ENCODE measurements at places on chromosomes 2 and 18. TPM values are rescaled to one million over a fixed set of nuclear protein-coding genes. Genes with fewer than 3 reads are reported as not detected.

Gene ERBB4
- total RNA-seq = not detected

Gene HOXD4
- not detected for total RNA-seq

Gene VWC2L
- total RNA-seq = not detected

Gene SLC8A1
- total RNA-seq = 0.44 TPM

Gene AGXT
- not detected for total RNA-seq

Gene DQX1
- total RNA-seq = 0.38 TPM

Gene GLI2
- 1.3 TPM for total RNA-seq

Gene STARD6
- total RNA-seq = 0.61 TPM

Gene CLHC1
- total RNA-seq = 15.1 TPM

Gene FAM110C
- total RNA-seq = 2.1 TPM

Gene PSMA8
- total RNA-seq = 1.1 TPM

Gene CABLES1
- 8.6 TPM for total RNA-seq

Gene HDHD2
- 32.6 TPM for total RNA-seq

Gene GPR45
- not detected for total RNA-seq

Gene WNT10A
- 0.23 TPM for total RNA-seq

Gene ZNF396
- 1.1 TPM for total RNA-seq

Gene ALPG
- total RNA-seq = not detected

Gene MDH1B
- total RNA-seq = 0.23 TPM

Gene CLEC4F
- total RNA-seq = not detected

Gene TLX2
- total RNA-seq = 1.3 TPM

Gene CCBE1
- 0.12 TPM for total RNA-seq

Gene RBM44
- 1.2 TPM for total RNA-seq

Gene CHRND
- total RNA-seq = not detected

Gene ST8SIA5
- total RNA-seq = 0.23 TPM

Gene MC2R
- total RNA-seq = not detected

Gene NAB1
- total RNA-seq = 36.8 TPM

Gene CYP20A1
- 16.9 TPM for total RNA-seq

Gene CTDP1
- 39.7 TPM for total RNA-seq

Gene ITGA6
- 2.2 TPM for total RNA-seq

Gene GRHL1
- 1.0 TPM for total RNA-seq

Gene GALR1
- total RNA-seq = not detected

Gene CCDC141
- 12.5 TPM for total RNA-seq

Gene ANTXR1
- 0.23 TPM for total RNA-seq

Gene SLC4A5
- 2.6 TPM for total RNA-seq

Gene EML6
- total RNA-seq = 1.5 TPM

Gene HOXD13
- not detected for total RNA-seq

Gene GPR148
- not detected for total RNA-seq

Gene CHPF
- total RNA-seq = 14.2 TPM

Gene ALPI
- total RNA-seq = not detected

Gene CFAP53
- 0.16 TPM for total RNA-seq

Gene EPB41L3
- total RNA-seq = 0.45 TPM

Gene ERFE
- total RNA-seq = not detected

Gene FOSL2
- 75.7 TPM for total RNA-seq

Gene GCG
- not detected for total RNA-seq

Gene TUBB8B
- total RNA-seq = not detected

Gene AQP12A
- total RNA-seq = not detected

Measured in activated CD8-positive, alpha-beta memory T cell treated with anti-CD3 and anti-CD28 coated beads, Interleukin-2, amount 10 ng/mL, durations not matched to agents 7 days and 5 days (primary cell).